Left renal cortex interstitium (tissue), 4 donors: ENCODE measurements at places on chromosomes 4 and X. TPM values are rescaled to one million over a fixed set of nuclear protein-coding genes. Genes with fewer than 3 reads are reported as not detected.

DNA sequence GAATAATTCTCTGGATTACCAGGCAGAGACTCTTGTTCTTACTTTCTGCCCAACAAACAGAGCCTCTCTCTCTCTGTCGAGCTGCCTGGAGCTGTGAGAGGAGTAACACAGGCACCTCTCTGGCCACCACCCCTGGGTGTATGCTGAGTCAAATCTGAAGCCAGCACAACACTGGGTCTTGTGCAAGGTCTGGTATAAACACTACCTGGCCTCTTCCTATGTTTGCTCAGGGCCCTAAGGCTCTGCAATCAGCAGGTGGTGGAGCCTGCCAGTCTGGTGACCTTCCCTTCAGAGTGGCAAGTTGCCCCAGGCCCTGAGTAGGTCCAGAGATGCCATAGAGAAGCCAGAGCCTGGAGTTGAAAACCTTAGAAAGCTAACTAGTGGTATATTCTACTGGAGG is 139.9 kb downstream of the CPXCR1 start:
- DNase-seq = no peak

DNA sequence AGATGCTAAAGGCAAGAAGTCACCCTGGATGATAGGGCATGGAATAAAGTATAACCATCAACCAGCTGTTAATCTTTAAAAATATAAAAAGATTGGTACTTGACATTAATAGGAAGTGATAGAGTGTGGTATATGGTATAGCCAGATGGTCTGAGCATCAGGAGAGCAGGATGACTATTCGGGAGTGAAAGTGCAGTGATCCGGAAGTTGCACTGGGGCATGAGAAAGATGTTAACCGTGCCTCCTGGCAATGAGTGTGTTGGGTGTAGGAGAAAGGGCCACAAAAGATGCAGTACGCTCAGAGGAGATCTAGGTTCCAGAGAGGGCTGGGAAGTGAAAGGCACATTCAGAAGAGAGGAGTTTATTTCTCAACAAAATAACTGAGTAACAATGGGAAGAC is 65.0 kb downstream of the TSPAN7 start:
- no peak for DNase-seq

DNA sequence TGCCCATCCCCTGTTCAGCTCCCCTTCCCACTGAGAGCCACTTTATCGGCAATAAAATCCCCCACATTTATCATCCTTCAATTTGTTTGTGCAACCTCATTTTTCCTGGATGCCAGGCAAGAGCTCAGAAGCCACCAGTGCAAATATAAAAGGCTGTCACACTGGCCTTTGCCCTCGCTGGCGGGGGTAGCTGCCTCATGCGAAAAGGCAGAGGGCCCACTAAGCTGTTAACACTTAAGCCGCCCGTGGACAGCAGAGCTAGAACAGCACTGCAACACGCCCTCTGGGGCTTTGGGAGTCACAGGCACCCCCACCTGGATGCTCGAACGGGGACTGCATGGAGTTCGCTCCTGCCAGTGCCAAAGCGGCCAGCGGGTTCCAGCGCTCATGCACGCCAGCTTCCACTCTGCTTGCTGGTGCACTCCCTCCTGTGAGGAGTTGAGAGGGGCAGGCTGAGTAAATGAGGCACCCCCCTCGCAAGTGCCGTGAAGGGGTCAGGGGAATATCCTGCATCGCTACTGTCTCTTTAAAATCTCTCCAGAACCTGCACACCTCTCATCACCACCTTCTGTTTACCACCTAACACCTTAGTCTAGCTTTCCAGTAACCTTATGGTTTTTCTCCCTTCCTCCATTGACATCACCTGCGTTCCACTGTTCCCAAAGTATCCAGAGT is 99.5 kb downstream of the SORBS2 start:
- no peak for DNase-seq

GRCh38 chrX:2466876-2467656 is 33.7 kb downstream of the DHRSX start:
- DNase-seq = no peak

Gene ARHGAP24
- 133 TPM for polyA plus RNA-seq
